RWPE1 (cell line): ENCODE measurements at places on chromosomes 2 and 18.

DNA sequence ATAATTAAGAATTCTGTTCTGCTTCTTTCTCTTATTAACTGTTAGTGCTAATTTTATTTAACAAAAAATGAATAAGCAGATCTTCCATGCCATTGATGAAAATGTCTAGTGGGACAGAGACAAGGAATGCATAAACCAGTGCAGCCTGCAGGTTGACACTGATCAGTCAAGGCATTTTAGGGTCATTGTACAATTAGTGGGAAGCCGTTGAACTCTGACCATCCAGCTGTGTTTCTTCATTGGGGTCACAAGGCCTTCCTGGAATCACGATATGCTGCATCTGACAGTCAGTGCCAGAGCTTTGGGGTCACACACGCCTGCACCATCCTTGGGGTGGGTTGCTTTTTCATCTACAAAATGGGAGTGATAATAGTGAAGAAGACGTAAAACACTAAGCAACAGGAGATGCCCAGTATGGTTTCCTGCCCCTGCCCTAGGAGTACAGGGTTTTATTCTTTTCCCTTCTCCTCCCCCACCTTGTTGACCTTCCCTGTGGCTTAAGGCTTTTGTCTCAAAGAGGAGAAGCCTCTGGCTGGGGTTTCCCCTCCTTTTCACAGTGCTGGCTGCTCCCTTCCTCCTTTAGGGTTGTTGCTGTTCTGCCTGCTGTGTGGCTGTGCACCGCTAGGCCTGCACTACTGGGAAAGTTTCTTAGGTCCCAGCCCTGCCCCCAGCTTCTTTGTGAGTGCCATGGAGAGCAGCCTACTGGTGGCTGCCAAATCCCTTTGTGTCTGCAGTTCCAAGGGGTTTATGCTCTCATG, 245.6 kb downstream of the TPGS2 start:
- no peak for DNase-seq

GRCh38 chr2:240397542-240397916, 37.9 kb upstream of the GPC1 start:
- DNase-seq = no peak

DNA sequence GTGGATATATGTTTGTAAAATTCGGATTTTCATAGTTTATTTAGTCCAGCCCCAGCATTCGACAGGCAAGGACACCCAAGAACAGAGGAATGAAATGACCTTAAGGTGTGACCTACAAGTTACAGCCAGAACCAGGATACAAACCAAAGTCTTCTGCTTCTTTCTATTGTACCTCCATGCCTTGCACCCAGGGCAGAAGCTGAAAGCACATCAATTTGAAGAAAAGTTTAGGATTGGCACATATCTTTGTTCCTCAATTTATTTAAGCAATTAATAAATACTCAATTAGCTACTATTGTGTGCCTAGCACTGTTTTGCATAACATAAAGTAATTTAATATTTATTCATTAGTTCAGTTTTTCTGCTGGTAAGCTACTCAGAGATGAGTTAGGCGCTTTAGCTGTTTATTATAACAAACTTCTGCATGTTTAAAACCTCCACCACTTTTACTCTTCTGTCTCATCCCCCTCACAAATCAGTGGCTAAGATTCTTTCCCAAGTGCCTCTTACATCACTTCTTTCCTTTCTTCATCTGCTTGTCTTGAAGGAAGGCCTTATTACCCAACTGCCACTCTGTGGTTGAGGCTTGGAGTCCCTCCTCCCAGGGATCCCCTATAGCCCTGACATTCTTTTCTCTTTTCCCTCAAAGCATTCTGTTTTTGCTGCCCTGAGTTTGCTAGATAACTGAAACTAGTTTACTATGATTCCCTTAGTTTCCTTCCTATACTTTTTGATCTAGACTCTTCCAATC, 37.1 kb upstream of the DARS1 start:
- no peak for DNase-seq

DNA sequence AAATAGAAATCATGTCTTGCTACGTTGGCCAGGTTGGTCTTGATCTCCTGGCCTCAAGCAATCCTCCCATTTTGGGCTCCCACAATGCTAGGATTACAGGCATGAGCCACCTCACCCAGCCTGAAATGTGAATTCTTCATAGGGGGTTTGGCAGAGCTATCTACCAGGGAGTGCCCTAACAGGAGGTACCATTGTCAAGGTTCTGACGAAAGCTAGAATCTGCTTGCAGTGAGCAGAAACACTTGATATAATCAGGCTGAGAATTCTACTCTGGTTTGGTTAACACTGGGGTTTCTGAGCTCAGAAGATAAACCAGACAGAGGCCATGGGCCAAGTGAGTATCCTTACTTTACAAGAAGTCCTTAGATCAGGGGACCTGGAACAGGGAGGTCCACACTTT, 7.2 kb upstream of the LAMA3 start:
- no peak for DNase-seq

DNA sequence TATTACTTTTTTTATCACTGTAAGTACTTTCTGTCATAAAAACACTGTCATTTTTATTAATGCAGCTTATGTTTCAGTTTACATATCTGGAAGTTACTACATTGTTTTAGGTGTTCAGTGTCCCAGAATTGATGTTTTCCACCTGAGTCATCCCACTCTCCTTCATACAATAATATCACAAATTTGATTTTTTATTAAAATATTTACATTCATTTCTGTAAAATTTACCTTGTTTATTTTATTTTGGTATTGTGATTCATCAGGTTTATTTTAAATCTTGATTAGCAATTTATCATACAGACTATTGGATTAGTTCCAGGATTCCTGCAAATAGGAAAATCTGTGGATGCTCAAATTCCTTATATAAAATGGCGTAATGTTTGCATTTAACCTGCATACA, 1662.9 kb downstream of the SUCLG1 start:
- no peak for DNase-seq

- DNase-seq = no peak
Observed at GRCh38 chr18:48814490-48815178, 136.1 kb downstream of the SMAD7 start.

DNA sequence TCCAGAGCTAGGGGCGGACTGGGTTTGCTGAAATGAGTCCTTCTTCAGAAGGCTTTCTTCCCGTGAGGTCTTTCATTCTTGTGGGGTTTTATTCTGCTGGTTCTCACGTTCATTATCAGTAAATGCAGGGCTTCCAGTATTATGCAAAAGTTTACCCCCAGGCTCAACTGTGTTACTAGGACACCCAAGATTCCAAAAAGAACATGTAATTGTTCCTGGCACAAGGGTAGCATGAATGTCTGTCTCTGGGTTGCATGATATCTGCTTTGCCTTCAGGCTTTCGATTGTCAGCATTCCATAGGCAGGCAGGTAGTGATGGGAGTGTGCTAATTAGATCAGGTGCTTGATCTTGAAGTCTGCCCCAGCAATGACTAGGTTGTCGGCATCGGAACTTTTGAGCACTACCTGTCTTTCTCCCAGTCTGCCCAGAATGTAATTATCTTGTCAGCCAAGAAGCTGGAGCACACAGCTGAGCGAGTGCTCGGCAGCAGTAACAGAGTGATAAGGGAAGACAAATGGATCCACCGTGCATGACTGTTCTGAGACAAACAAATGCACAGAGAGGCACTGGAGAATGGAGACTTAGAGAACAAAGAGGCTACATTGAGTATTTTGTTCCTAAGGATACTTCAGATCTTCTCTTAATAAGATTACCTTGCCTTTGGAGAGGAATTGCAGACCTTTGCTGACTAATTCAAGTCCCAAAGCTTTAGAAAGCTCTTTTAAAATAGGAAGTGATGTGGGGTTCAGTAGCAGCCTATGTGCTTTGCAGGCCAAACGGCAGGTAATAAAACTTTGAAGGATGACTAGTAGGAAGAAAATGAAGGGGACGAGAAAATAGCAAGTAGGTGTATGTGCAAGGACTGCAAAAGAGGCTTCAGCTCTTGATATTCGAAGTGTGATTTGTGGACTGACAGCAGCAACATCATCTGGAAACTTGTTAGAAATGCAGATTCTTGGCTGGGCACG, 41.9 kb downstream of the ITGB6 start:
- DNase-seq = peak; percentile 35

- peak; percentile 88 for DNase-seq
Observed at GRCh38 chr2:85611705-85612587, at the start of gene C2orf68. Gene C2orf68, minus strand, starts transcription at chr2:85612066. Its CDS starts 82 bp downstream, at chr2:85611984.

GRCh38 chr2:24881623-24882022, 38.4 kb downstream of the ADCY3 start:
- no peak for DNase-seq

DNA sequence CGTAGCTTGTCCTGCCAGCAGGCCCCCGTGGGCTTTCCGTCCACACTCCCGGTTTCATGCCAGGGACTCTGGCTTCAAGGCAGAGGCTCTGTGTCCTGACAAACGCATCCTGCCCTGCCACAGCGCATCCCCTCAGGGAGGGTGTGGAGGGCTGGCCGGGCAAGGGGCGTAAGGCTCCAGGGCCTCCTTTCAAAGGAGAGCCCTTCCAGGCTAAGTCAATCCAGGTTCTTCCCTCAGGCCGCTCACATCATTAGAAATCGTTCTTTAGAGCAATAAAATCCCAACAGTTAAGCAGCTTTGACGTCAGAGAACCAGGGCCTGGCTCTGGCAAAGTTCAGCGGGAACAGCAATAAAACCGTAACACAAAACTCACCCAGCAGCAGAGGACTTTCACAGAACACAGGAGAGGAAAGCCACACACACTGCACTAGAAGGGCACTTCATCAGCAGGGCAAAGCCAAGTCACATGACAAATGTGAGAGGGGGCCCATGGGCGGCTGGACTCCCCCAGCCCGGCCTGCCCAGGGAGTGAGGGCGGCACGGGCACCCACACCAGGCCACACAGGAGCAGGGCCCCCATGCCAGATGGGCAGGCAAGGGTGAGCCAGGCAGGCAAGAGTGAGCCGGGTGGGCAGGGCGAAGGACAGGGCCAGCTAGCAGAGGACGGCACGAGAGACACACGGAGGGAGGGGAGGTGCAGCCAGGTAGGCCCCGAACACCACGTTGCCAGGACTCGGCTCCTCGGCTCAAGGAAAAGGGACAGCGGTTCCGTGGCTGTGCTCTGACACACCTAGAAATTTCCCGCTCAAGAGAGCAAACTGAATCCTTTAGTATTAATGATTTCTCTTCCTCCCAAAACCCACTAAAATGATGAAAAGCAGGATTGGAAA, 52.0 kb downstream of the HDAC4 start:
- DNase-seq = no peak

- no peak for DNase-seq
Observed at GRCh38 chr2:147031897-147032296, 812.9 kb upstream of the ACVR2A start.

DNA sequence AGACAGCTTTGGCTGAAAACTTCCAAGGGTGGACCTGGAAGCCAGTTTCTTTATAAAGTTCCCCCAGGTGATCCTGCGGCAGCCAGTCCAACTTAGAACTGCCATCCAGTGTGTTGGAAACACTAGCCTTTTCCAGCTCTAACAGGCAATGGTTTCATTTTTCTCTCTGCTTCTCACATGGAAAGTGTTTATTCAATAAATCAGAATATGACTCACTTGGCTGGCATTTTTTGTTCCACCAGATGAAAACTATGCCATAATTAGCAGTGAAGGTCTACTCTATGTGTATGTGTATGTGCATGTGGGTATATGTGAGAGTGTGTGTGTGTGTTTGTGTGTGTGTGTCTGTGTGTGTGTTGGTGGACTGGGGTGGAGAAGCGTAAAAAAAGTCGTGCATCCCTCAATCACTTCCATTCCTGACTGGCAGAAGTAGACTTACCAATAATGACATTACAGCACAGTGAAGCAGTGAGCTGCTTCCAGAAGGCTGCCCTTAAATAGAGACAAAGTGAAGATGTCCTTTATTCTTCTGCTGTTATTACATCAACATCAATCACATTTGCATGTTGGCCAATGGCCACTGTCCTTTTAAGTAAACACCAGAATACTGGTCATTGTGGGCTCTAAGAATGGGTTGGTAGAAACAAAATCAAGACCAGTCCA, 90.9 kb upstream of the SETBP1 start:
- peak; percentile 33 for DNase-seq

- DNase-seq = no peak
Observed at GRCh38 chr18:66317243-66318090, 286.4 kb downstream of the CDH19 start.

DNA sequence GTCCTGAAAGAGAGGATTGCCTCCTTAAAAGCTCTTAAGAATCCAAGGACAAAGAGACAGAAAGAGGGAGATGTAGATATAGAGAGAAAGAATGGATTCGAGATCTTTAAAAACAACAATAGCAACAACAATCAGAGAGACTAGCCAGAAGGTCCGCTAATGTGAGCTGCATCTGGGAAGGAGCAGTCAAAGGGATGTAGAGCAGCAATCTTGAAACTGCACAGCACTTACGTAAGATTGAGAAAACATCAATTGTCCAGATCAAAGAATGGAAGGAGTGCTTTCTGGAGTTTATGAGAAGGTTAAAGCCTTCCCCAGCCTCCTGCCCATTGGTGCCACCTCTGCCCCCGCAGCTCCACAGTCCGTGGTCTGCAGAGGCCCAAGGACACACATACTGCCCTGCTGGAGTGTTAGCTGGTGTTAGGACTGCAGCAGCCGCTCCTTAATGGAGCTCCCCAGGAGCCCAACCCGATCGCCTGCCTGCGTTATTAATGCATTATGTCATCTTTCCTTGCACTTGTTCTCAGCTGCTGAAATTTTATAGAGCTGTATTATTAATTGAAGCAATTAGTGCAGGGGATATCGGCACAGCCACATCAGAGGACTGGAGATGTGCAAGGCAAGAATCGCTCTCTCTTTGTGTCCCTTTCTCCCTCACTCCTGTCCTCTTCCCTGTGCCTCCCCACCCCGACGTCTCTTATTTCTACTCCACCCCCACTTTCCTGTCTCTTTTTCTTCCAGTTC, 94.2 kb upstream of the STPG4 start:
- no peak for DNase-seq

- DNase-seq = no peak
Observed at GRCh38 chr2:232321156-232321816, 57.3 kb upstream of the ALPP start.

DNA sequence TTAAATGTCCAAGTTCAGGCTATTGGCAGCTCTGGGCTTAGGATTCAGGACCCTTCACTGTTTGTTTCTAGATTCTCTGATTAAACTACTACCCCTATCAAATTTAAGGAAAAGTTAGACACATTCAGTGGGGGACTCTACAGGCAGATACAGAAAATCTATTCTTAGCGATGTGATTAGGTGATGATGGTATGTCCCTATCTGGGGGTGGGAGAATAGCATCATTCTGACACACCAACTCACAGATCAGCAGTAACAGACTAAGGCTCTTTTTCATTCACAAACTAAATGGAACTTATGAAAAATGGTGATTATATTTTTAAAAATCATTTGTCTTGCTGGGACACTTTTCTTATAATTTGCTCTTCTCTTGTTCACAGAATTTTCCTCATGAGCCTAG, 232.9 kb upstream of the CDH2 start:
- DNase-seq = no peak

GRCh38 chr18:48310999-48311398, 98.2 kb downstream of the ZBTB7C start:
- DNase-seq = no peak

DNA sequence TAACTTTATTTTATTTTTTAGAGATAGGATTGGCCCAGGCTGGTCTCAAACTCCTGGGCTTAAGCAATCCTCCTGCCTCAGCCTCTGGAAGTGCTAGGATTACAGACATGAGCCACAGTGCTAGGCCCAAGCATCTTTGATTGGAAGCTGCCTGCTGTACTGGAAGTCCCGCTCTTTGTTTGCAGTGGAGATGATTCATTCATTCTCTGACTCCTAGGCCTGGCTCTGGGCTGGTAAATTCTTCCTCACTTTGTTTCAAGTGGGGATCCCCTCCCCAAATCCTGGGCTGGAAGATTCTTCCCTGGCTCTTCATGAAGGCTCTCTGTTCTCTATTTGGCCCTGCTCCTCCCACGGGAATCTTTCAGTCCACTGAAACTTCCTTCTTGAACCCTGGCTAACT, 81.9 kb downstream of the NEURL3 start:
- DNase-seq = no peak
